Activated T-cell treated with anti-CD3 and anti-CD28 coated beads for 1 hour (primary cell): ENCODE measurements at places on chromosomes 12 and 14.

- DNase-seq: no peak
These were observed 172.1 kb downstream of the GXYLT1 start for GRCh38 chr12:41972598-41972997.

- DNase-seq: no peak
These were observed 127.6 kb upstream of the DAAM1 start for GRCh38 chr14:59060841-59061240.

GRCh38 chr14:63474111-63474510 is 69.1 kb downstream of the PPP2R5E start:
- no peak for DNase-seq

- no peak for DNase-seq
These were observed 243.2 kb downstream of the CACNA1C start for GRCh38 chr12:2295941-2296461.

GRCh38 chr14:102927346-102927877 is 4.9 kb downstream of the AMN start:
- no peak for DNase-seq

- DNase-seq: no peak
These were observed 139.8 kb downstream of the KIF26A start for GRCh38 chr14:104278214-104278534.

- no peak for DNase-seq
These were observed 14.6 kb upstream of the KANSL2 start for GRCh38 chr12:48696626-48697025.

DNA sequence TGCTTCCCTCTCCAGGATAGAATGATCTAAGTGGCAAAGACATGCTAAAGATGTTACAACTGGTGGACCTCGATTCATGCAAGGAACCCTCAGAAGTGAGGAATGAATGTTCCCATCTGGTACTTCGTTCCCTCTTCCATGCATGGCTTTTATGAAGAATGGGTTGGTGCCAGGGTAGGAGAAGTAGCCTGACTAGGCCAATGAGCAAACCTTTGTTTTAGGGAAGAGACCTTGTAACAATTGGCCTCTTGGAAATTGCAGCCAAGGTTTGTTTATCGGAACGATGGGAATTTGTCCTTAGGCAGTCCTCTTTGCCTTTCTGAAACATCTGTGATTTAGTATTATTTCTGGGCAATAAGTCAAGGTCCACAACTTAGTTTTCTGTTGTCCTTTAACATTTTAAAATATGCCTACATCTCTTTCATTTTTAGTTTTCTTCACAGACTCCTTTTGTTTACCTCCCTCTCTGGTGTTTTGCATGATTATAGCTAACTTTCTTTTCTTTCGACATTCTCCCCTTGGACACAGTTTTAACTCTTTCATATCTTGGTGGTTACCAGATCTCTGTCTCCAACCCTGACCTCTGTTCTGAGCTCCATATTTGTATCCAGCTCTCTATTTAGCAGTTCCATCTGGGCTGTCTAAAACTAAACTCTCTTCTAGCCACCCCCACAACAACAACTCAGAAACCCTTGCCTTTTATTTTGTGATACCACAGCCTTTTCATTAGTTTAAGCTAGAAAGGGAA is 70.0 kb downstream of the DIP2B start:
- no peak for DNase-seq

DNA sequence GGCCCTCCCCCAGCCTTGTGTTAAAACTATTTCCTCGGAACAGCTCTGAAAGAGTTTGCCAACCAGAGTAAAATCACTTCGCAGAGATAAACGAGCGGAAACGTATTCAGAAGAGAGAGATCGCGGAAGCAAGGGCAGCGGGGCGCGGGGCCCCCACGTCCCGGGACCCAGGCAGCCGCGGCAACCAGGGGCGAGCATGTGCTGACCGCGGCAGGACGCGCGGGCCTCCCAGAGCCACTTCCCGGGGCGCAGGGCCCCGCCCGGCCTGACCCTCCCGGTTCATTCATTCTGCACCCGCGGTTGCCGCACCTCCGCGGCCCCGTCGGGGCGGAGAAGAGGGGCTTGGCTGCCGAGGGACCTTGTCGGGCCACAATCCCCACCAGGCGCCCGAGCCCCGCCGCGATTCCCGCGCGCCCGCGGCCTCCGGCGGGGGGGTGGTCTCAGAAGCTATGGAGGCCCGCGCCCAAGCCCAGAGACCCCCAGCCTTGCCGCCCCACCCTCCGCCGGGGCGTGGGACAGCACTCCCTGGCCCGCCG is 598 bp downstream of the UBE2N start:
- peak; percentile 17 for DNase-seq

GRCh38 chr12:102633981-102634605 is 153.7 kb upstream of the IGF1 start:
- no peak for DNase-seq

- no peak for DNase-seq
These were observed 5.1 kb downstream of the FOXN3 start for GRCh38 chr14:89411976-89412375.

- DNase-seq: no peak
These were observed 103.0 kb upstream of the SFSWAP start for GRCh38 chr12:131607658-131608447.

GRCh38 chr12:19248929-19249602 is 119.5 kb downstream of the PLEKHA5 start:
- DNase-seq: no peak

DNA sequence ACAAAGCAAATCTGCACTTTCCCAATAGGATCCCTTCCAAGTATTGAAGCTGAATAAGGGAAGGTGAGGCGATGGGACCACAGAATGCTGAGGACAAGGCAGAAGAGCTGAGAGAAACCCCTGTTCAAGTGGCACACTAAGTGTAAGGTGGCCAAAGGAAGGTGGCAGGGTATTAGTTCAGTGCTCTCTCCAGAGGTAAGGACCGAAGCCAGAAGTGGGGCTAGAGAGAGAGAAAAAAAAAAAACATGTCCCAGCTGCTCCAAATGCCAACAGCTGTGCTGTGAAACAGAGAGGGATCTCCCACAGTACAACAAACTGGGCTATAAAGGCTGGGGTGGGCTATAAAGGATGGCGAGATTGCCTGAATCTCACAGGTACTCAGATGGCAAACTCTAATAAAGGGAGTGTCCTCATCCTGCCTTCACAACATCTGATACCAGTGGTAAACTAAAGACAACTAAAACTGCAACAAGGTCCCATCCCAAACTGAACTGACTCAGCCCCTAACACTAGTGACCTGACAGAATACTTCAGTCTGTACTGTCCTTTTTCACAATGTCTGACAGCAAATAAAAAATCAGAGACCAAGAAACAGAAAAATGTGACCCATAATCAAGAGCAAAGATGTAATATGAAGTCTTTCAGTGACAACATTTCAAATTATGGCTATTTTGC is 47.9 kb downstream of the CDK17 start:
- no peak for DNase-seq

DNA sequence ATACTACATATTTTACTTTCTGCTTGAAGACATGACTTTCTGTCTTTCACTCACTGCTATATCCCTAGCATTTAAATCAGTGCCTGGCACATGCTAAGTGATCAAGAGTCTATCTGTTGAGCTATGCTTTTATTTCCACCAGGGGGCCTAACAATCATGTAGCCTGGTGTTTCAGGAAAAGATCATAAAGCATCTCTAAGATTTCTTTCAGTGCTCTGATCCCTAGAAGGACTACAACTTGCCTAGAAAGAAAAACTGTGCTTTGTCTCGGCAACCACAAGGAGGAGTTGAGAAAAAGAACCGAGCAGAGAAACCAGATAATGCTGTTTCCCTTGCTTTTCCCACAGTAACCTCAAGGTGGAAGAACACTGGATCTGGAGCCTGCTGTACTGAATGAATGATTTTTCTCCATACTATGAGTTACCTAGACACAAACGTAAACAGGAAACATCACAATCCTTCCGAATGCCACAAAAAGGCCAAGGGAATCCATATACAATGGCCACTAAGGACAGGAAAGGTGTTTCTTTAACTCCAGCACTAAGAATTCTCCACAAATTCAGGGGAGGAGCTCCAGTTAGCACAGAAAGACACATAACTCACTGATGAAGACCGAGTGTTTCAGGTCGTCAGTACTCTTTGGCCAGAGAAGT is 1.2 kb downstream of the CRY1 start:
- DNase-seq: no peak
